ENCODE measurements at places on chromosomes 4 and X. TPM values are rescaled to one million over a fixed set of nuclear protein-coding genes. Genes with fewer than 3 reads are reported as not detected.

Gene NAT8L
- 7.3 TPM for polyA plus RNA-seq

Gene CT55
- 0.29 TPM for polyA plus RNA-seq

Gene DUSP21
- not detected for polyA plus RNA-seq

Gene IL2RG
- polyA plus RNA-seq, result 1.2 TPM

Gene FRG1
- polyA plus RNA-seq, result 67.1 TPM

Gene LRPAP1
- 274 TPM for polyA plus RNA-seq
